Stimulated activated CD8-positive, alpha-beta memory T cell treated with anti-CD3 and anti-CD28 coated beads, Interleukin-4, amount 100 ng/mL, for 1 hour (primary cell): ENCODE measurements at places on chromosomes 12 and 14.

DNA sequence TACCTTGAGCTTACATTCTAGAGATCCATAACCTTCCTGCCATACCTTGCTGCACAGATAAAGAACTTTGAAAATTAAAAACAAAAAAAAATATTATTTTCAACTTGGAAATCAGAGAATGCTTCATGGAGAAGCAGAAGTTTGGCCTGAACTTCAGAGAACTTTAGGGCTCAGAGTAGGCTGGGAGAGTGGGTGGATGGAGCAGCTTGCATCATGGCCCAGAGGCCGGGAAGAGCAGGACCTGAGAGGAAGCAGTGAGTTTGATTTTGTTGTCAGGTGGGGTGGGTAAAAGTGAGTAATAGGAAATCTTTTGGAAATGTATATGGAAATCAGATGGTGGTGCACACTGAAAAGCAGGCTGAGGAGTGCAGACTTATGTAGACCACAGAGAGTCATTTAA lies 228.5 kb upstream of the KRR1 start:
- no peak for DNase-seq

- no peak for DNase-seq
Measured at GRCh38 chr14:58625438-58625837, 12.3 kb upstream of the DACT1 start.

DNA sequence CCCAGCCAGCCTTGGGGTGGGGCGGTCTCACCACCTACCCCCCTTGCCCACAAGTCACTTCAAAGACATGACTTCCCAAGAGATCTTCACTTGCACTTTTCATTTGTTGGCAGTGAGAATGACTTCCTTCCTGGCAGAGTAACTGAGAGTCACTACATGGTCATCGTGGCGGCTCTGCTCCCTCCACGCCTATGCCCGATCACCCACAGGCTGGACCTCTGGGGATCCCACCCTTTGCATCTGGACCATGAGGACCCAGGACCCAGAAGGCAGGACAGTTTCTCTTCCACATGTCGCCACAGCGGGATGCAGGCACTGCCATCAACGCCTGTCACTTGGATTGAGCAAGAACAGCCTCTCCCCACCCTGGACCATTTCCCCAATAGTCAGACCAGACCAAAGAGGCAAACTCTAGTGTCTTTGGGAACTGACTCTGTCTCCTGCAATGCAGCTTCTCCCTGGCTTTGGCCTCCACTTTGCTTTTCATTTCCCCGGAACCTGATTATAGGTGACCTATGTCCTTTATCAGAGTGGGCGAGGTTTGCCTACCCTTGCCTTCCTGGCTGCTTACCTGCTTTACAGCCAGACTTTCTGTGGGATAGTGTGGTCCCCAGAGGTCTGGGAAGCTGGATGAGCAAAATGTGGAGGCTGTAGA lies 3.6 kb downstream of the VDR start:
- no peak for DNase-seq

GRCh38 chr12:75271576-75271975 lies 58.5 kb downstream of the CAPS2 start:
- DNase-seq, result no peak

DNA sequence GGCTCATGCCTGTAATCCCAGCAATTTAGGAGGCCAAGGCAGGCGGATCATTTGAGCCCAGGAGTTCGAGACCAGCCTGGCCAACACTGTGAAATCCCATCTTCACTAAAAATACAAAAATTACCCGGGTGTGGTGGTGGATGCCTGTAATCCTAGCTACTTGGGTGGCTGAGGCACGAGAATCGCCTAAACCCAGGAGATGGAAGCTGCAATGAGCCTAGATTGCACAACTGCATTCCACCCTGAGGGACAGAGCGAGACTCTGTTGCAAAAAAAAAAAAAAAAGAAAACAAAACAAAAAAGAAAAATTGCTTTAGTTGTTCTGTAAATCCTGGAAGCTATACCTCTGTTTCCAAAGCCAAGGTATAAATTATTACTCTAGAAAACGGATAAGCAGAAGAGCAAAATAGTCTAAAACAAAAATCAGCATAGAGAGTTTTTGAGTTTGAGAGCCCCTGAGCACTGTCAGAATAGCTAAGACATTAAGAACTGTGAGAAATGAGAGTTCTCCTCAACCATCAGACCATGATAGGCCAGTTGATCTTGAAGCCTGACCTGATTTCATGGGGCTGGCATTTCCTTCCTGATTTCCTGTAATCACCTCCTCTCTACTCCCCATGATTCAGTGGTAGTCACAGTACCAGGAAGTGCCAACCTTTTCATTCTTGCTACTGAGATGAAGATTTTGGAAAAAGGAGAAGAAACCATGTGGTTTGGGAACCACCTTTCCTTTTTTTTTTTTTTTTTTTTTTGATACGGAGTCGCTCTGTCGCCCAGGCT lies 31.7 kb downstream of the ATP2A2 start:
- DNase-seq, result no peak

GRCh38 chr12:19965196-19966038 lies 402.9 kb upstream of the PDE3A start:
- no peak for DNase-seq

GRCh38 chr14:57136669-57137328 lies 131.9 kb downstream of the EXOC5 start:
- DNase-seq, result no peak

DNA sequence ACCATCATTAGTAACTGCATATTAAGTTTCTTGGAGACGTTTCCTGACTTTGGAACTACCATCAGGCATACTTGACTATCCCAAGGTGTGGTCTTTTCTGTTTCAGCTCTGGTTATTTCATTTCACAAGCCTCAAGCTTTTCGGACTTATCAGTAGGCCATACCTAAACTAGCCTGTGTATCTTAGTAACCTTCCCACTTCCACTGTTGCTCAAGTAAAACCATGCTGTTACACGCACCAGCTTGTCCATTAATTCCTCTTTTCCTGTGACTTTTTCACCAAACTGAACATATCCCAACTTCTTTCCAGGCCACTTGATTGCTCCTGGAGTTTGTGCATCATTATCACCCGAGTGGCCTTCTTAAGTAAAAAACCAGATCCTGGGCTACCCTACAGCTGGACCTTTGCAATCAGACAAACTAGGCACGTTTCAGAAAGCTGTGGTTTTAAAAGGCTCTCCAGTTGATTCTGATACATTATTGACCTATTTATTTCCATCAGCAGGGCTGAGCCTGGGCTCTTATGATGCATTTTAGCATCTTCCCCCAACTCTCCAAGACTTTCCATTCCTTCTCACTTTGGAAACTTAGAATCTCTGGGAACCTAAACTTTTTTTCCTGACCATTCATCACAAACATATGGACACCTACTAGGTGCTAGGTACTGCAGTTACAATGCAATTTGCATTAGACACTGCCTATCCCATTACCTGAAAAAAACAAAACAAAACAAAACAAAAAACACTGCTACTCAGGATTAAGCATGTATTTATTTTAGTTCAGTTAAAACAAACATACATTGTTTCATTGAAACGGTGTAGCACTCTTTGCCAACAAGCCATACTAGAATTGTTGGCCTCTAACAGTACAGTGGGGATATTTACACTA lies 14.9 kb downstream of the SLC38A2 start:
- no peak for DNase-seq

- DNase-seq, result no peak
Measured at GRCh38 chr14:22536853-22537338, 52.1 kb downstream of the DAD1 start.

DNA sequence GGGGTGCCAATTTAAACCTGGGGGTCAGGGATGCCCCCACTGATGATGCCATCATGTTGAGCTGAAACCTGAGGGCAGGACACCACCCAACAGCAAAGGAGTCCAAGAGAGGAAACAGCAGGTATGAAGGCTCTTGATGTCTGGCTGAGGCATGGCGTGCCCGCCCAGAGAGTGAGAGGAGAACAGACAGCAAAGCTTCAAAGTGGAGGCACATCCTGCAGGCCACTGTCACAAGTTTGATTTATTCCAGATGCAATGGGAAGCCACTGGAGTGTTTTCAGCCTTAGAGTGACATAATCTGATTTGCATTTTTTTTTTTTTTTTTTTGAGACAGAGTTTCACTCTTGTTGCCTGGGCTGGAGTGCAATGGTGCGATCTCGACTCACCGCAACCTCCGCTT lies 34.8 kb downstream of the IRF2BPL start:
- no peak for DNase-seq

DNA sequence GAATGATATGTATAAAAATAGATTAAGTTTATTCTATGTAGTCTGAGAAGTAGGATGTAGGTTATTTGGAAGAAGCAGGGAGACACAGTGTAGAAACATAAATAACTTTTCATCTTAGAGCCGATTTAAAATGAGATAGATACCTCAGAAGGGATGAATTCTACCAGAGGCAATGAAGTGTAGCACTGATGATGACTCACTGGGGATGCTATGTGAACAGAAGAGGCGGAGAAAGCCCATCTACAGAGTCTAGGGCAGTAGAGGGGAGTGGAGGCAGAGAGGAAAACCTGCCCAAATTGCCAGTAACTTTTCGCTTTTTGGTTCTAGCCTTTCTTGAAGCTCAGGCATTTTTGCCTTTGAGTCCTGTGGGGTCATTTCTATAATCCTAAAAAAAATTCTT lies 451.8 kb downstream of the ATP23 start:
- no peak for DNase-seq

DNA sequence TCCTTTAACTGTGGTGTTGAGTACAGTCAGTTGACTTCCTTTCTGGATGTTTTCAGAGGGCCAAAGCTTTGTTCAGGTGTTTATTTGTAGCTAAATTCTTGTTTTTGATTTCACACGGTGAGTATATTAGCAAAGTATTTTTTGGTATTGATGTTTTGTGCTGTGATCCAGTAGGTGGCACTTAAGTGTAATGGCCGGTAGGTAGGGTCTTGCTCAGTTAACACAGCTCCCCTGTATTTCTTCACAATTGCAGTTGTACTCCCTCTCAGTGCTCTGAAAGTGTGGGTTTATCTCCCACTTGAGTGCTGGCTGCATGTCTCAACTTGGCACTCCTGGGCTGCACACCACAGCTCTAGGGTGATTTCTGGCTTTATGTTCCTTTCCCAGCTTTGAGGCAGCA lies 339.5 kb downstream of the AEBP2 start:
- DNase-seq, result no peak

- no peak for DNase-seq
Measured at GRCh38 chr12:4375449-4375848, 4.1 kb downstream of the FGF23 start.

GRCh38 chr12:1932264-1932777 lies 13.9 kb upstream of the CACNA2D4 start:
- no peak for DNase-seq

DNA sequence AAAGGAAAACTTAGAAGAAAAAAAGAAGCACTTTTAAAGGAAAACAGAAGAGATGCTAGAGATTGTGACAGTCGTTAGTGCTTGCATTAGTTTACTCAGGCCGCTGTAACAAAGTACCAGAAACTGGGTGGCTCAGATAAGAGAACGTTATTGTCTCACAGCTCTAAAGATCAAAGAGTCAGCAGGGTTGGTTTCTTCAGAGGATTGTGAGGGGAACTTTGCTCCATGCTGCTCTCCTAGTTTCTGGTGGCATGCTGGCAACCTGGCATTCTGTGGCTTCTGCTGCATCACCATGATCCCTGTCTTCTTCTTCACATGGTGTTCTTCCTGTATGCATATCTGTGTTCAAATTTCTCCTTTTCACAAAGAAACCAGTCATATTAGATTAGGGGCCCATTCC lies 119.4 kb upstream of the PLEKHA5 start:
- DNase-seq, result no peak
